ENCODE measurements at places on chromosomes 13 and 19. TPM values are rescaled to one million over a fixed set of nuclear protein-coding genes. Genes with fewer than 3 reads are reported as not detected.

Gene PCDH20
- total RNA-seq = not detected

Gene ZNF626
- 14.9 TPM for total RNA-seq

Gene ANGPTL8
- total RNA-seq = 0.18 TPM

Gene NLRP11
- total RNA-seq = not detected

Gene ZNF534
- not detected for total RNA-seq

Gene ZNF556
- 0.09 TPM for total RNA-seq

Gene CEBPG
- 34.7 TPM for total RNA-seq

Gene SULT2B1
- 0.09 TPM for total RNA-seq

Gene CYP4F3
- not detected for total RNA-seq

Gene CGB7
- total RNA-seq = 0.09 TPM

Gene CRX
- total RNA-seq = not detected

Gene MTRF1
- total RNA-seq = 8.4 TPM

Gene SERTM1
- total RNA-seq = not detected

Gene ZNF418
- 6.3 TPM for total RNA-seq

Measured in smooth muscle cell of bladder (primary cell).